Astrocyte (in vitro differentiated cells and primary cell): ENCODE measurements at places on chromosomes 12 and 14. TPM values are rescaled to one million over a fixed set of nuclear protein-coding genes. Genes with fewer than 3 reads are reported as not detected.

DNA sequence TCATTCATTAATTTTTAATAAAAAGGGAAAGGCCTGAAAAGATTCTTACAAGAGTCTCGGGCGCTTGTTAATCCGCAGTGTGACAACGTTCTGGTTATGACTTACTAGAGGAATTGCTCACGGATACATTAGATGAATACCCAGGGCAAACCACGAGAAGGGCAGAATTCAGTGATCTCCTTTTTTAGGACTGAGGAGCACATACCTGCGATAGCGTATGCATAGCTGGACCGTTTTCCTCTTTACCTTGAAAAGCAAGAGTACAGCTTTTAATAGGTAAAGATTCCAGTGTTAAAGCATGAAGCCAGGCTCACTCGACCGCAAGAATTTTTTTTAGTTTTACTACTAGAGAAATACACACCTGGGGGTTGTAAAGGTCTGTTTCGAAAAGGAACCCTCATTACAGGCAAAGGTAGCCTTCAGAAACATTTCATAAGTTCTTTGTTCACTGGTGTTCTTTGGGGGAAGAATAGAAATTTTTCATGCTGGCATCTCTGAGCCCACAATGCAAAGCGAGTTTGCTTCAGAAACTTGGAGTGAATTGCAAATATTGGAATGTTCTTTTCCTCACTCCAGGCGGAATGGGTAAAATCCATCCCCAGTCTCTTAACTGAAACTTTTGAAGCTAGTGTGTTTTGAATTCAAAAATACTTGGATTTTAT, 953 bp downstream of the MAPK1IP1L start:
- peak; percentile 40 for DNase-seq

DNA sequence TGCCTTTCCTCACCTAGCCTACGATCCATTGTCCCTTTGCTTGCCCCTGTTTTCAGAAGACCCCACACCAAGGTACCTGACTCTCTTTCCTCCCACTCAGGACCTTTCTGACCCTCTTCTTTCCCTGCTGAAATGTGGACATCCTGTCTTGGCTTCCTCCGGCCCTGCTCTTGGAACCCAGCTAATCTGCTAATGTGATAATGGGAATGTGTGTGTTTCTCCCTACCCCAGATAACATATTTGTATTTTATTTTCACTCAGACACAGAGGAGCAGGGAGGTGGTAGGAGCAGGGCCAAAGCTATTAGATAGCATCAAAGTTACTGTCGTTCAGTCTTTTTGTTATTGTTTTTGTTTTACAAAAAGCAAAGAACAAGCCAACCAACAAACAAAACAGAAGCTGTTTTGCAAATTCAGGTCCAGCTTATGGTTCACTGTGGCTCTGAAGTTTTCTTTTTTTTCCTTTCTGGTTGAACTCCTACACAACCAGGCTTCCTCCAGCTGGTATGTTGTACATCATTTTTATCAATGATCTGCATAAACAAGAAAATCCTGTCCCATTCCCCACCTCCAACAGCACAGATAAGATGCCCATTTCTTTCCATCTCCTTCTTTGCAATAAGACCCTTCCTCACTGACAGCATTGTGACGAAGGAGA, 137.3 kb downstream of the C12orf75 start:
- no peak for DNase-seq

The SERPINA9 gene
- total RNA-seq: 0.22 TPM in 1 of 2 replicates, not detected in the other

The TAS2R13 gene
- 0.34 and 0.43 TPM in 2 replicates for total RNA-seq

GRCh38 chr12:124026755-124027745, 54.0 kb downstream of the ZNF664 start:
- peak; percentile 44 for DNase-seq

The PPP1R1A gene
- total RNA-seq: 0.52 and 0.58 TPM in 2 replicates

- peak; percentile 38 for DNase-seq
Measured at GRCh38 chr12:43835656-43836474, at the start of gene TMEM117. TSS of gene TMEM117 (plus strand) at chr12:43836081.

GRCh38 chr12:51635346-51635745, 44.3 kb downstream of the SCN8A start:
- DNase-seq: peak; percentile 50
